Stimulated activated CD8-positive, alpha-beta memory T cell treated with anti-CD3 and anti-CD28 coated beads, Interleukin-4, amount 100 ng/mL, for 1 hour (primary cell): ENCODE measurements at places on chromosomes 1 and 21.

DNA sequence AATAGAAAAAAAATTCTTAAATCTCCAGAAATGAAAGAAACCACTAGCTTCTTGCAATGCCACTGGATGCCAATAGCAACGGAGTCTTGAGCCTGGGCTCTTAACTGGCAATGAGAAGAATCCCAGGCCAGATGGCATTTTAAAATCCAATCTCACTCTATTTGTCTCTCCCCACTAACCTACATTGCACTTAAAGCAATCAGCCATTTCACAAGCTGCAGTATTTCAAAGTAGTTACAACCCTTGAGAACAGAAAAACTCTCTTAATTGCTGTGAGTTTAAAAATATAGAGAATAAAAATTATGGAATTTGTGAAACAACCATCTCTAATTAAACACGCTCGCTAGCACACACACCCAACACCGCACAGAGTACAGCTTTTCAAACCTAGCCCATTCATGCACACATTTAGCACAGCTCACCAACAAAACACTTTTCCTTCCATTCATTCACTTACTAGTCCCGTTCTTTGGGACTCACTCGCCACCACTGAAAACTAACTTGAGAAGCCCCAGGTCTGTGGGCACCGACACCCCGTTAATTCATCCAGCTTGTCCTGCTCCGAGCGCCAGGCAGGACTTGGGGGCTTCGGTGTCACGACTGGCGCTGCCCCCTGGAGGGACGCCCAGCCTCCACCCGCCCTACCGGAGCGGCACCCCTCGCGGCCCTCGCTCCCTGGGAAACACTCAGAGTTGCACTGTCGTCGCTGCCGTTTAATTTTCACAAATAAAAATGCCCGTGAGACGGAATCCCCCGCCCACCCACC lies 1.0 kb downstream of the DDAH1 start:
- DNase-seq = no peak

- no peak for DNase-seq
Measured at GRCh38 chr1:27413004-27413403, 20.6 kb downstream of the GPR3 start.

DNA sequence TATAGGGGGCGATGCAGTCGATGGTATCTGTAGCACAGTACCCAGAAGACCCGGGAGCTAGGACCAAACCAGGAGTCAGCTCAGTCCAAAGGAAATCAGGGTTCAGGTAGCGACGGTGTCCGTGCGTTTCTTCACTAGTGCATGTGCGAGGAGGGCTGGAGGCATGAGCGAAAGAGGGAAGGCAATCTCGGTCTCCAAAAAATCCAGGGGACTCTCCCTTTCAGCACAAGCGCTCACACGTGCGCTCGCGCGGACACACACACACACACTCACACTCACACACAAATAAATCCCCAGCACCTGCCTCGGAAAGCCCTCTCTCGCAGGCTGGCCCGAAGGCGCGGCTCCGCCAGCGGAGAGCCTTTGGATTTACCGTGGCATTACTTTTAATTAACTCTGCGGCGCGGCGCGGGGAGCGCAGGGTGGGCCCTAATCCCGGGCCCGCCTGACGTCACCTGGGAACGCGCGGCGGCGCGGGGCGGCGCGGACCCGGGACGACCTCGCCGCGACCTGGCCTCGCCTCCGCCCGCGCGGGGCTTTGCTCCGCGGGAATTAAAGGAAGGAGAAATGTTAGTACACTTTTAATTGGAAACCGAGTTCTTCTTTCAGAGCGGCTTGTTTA lies 121.2 kb downstream of the LMX1A start:
- DNase-seq = no peak

DNA sequence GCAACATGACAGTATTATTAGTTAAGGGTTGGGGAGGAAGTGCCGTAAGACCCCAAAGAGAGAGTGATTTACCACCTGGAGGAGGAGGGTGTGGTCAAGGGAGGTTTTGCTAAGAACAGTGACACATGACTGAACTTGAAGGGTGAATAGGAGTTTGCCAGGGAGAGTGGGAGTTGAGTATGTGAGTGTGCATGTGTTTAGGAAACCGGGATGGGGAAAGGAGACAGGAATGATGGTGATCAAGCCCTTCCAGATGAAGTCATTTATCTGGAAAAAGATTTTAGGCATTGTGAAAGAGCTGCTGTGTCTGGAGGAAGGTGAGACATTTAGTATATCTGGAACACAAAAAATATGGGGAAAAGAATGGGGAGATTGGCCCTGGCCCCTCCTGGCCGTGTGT lies 28.1 kb upstream of the IL10 start:
- DNase-seq = no peak

DNA sequence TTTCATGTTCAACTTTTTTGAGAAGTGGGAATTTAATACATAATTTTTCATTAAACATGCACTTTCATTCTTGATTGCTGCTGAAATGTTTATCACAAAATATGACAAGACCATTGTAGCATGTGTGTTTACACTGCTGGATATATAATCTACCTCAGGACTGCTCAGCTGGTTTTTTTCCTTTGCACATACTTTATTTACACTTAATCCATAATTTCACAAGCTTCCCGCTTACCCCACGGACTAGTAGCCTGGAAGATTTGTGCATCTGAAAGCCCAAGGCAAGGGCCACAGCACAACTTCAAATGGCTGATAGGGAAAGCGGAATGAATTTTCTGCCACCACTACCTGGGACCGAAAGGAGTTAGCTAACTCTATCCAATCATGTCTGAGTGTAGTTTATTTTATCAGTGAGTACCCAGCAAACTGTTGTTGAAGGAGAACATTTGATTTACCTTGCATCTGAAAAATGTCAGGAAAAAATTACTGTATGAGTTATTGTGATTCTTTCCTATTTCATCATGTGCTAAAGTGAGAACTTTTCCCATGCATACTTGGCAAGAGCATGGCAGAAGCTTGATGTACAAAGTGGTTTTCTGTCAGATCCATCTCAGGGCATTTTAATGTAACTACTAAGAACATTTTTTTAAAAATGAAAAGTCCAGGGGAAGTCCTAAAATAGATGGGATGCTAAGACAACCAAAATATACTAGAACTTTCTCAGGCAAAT lies 558.2 kb upstream of the USP24 start:
- no peak for DNase-seq
